ENCODE measurements at places on chromosomes 12 and 14. TPM values are rescaled to one million over a fixed set of nuclear protein-coding genes. Genes with fewer than 3 reads are reported as not detected.

DNA sequence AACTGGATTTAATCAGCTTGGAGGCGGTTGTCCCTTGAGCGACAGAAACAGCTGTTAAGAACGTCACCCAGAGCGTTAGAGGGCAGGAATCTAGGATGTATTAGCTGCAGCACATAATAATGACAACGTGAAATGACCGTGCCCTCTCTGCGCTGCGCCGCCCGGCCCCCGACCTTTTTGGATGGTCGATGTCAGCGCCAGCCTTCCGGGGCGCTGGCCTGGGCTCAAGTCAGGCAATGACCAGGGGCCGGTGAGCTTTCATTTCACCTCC, 427 bp upstream of the TMEM120B start:
- DNase-seq: peak; percentile 79

DNA sequence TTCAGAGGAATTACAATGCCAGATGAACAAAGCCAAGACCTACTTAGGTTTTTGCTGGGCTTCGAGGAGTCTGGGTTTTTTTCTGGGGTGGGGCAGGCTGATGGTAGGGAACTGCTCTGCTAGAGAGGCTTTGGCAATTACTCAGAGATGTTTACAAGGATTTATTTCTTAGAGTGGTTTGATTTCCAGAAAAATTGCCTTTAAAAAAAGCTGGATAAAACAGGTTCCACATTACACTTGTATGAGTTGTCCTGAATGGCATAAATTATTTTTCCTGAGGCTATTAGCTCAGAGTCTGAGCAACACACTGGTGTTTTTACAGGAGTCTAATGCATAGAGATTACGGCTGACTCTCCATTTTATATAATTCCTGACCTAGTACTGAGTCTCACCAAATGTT, 118.5 kb upstream of the FRMD6 start:
- no peak for DNase-seq

GRCh38 chr12:106445959-106446358, 88.4 kb downstream of the POLR3B start:
- no peak for DNase-seq

FAM186B gene
- 0.16 TPM for polyA plus RNA-seq

DNA sequence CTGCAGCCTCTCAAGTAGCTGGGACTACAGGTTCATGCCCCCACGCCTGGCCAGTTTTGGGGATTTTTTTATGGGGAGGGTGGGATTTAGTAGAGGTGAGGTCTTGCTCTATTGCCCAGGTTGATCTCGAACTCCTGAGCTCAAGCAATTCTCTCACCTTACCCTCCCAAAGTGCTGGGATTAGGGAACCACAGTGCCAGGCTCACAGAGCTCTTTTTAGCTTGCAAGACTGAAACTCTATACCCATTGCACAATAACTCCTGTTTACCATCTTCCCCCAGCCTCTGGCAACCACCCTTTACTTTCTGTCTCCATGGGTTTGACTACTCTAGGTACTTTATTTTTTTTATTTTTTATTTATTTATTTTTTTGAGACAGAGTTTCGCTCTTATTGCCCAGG, 25.7 kb upstream of the CDK17 start:
- no peak for DNase-seq

DNA sequence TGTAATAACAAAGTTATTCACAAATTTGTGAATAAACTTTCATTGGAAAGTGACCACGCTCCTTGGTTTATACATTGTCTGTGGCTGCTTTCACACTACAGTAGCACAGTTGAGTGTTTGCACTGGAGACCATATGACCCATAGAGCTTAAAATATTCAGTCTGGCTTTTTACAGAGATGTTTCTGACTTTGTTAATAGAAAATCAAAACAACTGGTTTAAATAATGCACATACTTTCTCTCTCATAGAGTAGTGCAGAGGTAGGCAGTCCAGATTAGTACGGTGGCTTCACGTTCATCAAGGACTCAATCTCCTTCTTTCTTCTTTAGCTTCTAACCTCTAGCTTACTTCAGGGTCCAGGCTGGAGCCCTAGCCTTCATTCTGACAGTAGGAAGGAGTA, 36.2 kb downstream of the PSEN1 start:
- DNase-seq: no peak

NACA gene
- 852 TPM for polyA plus RNA-seq

DNA sequence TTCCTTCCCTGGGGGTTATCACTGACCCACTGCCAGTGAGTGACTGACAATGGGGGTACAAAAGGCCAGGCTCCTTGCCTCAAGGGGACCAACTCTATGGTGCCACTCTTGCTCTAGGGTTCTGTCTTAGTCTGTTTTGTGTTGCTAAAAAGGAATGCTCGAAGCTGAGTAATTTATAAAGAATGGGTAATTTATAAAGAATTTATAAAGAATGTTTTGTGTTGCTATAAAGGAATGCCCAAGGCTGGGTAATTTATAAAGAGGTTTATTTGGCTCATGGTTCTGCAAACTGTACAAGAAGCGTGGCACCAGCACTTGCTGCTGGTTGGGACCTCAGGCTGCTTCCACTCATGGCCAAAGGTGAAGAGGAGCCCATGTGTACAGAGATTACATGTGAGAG, 15.8 kb upstream of the RASSF8 start:
- DNase-seq: no peak

- no peak for DNase-seq
Measured at GRCh38 chr14:24944800-24945199, 105.1 kb downstream of the STXBP6 start.

INHBC gene
- not detected for polyA plus RNA-seq

GRCh38 chr14:82854901-82855300, 1321.2 kb upstream of the SEL1L start:
- no peak for DNase-seq

DNA sequence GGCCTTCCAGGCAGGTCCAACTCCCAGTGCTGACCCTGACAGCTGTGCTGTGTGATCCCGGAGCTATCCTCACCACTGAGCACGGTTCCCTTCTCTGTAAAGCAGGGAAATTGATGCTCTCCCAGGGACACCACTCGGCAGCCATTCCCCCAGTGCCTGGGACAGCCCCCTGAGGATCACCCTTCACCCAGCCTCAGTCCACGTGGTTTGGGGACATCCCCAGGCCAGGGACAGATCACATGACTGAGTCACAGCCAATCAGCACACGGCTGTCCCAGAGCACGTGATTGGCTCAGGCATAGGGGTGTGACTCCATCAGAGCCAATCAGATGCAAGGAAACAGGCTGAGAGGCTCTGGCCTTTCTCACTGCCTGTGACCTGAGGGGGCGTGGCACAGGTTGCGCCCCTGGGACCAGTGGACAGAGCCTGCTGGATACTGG, 68.8 kb upstream of the SFSWAP start:
- DNase-seq: no peak

AQP2 gene
- 0.77 TPM for polyA plus RNA-seq

MANSC4 gene
- not detected for polyA plus RNA-seq

DNA sequence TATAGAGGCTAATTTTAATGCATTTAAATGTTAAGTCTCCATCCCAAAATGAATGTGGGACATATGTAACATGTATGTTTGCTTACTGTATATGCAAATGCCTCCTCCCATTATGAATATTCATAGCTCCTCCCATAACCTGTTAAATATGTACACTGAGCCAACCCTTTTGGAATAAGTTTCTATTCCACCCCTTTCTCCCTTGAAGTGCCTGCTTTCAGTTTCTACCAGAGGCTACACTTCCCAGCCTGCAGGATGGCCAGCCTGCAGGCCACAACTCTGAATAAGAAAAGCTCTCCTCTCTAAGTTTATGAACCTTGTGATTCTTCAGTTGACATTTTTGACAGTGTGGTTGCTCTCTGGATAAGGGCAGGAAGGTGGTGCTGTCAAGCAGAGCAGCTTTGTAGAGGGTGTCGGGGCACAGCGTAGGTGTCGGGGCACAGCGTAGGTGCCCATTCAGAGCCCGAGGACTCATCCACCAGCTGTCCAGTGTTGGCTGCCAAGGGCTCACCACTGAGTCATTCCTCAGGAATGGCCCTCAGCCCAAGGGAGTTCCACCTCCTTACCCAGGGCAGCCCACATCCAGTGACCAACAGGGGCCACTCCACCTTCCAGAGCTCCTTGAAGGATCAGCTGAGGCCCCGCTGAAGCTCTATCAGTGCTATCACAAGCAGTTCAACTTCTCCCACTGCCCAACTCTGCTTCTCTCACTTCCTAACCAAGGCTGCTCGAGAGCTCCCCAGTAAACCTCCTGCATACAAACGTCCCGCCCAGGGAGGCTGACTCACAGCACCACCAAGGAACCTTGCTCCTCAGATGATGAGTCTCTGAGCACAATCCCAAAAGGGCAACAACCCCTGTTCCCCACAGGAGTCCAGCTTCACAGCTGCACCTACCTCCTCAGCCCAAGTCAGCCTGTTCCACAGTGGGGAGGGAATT, 31.4 kb downstream of the VWF start:
- DNase-seq: no peak

- DNase-seq: no peak
Measured at GRCh38 chr12:121939992-121940766, 21.8 kb downstream of the CFAP251 start.

DNA sequence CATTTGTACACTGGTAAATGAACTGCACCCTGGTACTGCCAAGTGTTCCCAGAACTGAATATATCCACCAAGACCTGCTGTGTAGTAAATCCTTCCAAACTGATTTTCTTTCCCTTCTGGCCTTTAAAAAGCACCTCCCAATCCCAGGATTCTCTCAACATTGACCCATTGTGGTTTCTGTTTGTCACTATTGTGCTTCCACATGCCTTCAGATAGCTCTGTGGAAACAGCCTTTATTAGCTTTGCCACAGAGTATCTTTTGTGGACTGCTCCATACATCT, 949 bp upstream of the KIF21A start:
- DNase-seq: no peak

- no peak for DNase-seq
Measured at GRCh38 chr14:22566845-22567244, 22.2 kb downstream of the DAD1 start.

DACT1 gene
- 4.8 TPM for polyA plus RNA-seq

DNA sequence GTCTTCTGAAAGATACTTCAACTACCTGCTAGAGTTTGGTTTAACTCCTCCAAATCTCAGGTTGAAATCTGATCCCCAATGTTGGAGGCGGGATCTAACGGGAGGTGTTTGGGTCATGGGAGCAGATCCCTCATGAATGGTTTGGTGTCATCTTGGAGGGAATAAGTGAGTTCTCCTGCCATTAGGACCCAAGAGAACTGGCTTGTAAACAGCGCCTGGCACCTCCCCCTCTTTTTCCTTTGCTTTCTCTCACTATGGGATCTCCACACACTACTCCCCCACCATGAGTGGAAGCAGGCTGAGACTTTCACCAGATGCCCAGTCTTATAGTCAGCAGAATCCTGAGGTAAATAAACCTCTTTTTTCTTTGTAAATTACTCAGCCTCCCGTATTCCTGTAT, 2.5 kb downstream of the CNIH1 start:
- DNase-seq: no peak

GRCh38 chr14:33566082-33566481, 384.8 kb downstream of the EGLN3 start:
- DNase-seq: no peak

SP7 gene
- polyA plus RNA-seq: not detected

- DNase-seq: no peak
Measured at GRCh38 chr14:55201219-55202101, 10.1 kb upstream of the DLGAP5 start.

LAG3 gene
- 0.57 TPM for polyA plus RNA-seq

DNA sequence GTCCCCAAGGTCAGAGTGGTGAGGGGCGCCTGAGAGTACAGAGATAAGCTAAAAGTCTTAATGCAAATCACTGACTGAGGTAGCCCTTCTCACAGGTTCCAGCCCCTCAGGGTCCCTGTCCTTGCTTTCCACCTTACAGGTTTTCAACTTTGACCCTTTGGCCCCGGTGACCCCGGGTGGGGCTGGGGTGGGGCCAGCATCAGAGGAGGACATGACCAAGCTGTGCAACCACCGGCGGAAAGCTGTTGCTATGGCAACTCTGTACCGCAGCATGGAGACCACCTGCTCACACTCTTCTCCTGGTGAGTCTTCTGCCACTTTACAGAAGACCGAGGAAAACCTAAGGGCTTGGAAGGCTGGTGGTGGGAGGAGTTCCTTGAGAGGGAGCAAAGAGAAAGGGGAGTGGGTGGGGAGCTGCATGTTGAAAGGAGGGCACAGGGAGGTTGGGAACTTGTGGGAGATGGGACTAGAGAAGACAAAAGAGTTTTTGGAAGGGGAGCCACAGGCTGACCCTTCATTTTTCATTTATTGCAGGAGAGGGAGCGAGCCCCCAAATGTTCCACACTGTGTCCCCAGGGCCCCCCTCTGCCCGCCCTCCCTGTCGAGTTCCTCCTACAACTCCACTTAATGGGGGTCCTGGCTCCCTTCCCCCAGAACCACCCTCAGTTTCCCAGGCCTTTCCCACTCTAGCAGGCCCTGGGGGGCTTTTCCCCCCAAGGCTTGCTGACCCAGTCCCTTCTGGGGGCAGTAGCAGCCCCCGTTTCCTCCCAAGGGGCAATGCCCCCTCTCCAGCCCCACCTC, 2.4 kb downstream of the MBD6 start:
- DNase-seq: peak; percentile 71

GRCh38 chr14:23728791-23729190, 92.6 kb downstream of the DHRS2 start:
- no peak for DNase-seq

- no peak for DNase-seq
Measured at GRCh38 chr12:117049295-117049694, 49.9 kb downstream of the TESC start.

SLC2A14 gene
- polyA plus RNA-seq: not detected
